ENCODE measurements at places on chromosomes 5 and 9.

DNA sequence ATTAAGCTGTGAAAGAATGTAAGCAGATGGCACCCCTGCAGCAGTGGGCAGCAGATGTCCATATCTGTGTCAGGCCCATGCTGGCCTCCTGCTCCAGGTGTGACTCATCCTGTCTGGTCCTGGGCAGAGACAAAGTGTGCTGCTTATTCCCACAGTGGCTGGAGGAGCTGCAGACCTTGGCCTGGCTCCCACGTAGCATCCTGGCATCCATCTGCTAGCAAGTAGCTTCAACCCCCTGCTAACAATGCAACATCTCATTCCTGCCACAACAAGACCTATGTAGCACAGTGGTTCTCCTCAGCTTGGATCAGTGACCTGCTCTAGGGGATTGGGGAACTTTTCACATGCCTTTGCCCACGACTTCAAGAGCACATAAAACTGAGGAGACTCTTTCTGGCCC lies 126.4 kb upstream of the SLC12A2 start:
- peak; percentile 82 for DNase-seq

DNA sequence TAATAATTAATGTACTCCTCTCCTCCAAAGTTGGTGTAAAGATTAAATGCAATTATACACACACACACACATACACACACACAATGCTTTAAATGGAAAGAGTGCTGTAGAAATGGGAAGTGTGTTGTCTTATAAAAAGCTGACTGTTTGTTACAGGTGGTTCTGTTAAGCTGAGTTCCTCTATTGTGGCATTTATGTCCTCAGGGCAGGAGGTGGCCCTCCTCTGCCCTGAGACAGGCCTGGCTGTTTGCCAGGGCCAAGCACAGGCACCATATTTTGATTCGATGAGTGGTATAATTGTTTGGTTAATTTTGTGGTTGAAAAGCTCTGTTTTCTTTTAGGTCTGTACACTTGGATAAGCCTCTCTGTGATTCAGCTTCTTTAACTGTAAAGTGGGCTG lies 573.9 kb downstream of the KIF4B start:
- no peak for DNase-seq

GRCh38 chr5:138725153-138725817 lies 27.9 kb upstream of the CTNNA1 start:
- peak; percentile 73 for DNase-seq

DNA sequence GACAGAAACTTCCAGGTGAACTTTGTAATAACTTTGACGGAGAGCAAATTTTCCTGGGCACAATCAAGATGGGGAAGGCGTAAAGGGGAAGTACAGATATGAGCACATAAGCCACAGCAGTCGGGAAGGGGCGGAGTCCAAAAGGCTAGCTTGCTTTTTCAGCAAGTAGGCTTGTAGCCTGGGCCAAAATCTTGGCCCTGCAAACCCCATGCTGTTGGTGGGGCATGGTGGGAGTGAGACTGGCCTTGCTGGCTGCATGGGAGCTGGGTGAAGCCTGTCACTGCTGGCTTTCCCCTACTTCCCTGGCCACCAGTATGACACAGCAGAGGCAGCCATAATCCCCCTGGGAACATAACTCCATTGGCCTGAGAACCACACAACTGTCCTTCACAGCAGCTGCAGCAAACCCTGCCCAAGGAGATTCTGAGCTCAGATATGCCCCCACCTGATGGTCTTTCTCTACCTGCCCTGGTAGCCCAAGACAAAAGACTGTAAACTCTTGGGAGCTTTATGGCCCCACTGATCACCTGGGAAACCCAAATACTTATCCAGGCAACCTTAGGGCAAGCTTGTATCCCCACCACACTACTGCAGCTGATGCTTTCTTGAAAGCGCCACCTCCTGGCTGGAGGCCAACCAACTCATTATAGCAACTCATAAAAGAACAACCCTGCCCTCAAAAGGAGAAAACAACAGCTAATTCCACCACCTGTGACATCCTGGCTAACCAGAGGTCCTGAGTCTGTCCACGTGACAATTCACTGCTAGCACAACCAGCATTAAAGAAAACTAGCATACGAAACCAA lies 24.0 kb downstream of the DCTN4 start:
- no peak for DNase-seq

DNA sequence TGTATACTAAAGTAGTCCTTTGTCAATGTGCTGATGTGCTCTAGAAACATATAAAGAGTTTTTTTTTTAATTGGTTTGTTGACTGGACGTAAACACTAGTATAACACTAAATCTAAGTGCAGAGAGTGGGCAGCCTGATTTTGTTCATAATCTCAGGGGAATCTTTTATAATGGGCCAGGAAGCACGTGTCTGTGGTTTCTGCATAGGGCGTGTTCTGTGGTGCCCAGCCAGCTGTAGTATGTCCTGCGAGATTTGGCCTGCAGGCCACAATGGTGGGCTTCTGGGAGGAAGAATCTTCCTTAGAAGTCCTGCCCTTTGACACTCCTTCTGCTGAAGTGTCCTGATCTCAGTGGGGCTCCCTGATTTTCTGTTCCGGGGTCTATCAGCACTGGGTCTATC lies 49.0 kb upstream of the DHFR start:
- no peak for DNase-seq

- no peak for DNase-seq
Observed at GRCh38 chr9:23590276-23591000, 235.6 kb downstream of the ELAVL2 start.

DNA sequence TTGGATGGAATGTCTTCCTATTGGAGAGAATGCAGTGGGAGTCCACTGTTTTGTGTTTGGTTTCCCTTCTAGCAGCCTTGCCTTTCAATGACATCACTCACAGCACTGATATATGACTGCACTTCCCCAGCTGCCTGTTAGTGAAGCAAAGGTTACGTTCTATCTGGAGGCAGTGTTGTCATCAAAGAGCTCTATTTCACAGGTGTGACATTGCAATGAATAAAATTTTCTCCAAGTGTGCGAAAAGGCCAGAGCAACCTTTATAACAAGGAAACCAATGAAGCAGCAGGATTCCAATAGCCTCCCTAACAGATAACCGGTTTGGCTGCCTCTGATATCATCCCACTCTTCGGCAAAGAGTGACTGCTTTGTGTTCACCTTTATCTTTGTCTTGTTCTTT lies 523.5 kb upstream of the ZNF608 start:
- no peak for DNase-seq

GRCh38 chr9:116644091-116644688 lies 42.9 kb upstream of the TRIM32 start:
- DNase-seq, result peak; percentile 77

DNA sequence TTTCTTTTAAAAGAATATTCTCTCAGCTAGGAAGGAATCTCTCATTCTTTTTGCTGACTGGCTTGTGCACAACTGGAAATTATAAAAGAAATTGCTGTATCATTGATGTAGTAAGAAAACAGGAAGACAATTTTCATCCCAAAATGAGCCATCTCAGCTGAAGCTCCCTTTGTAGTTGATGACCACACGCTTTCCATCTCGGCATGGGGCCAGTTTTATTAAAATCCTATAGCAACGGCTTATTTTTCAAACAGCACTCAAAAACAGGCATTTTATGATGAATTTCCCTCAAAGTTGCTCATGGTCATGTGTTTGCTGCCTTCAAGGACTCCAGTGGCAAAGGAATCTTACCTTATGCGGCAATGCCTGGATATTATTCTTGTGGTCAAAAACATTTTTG lies 62.4 kb upstream of the GLIS3 start:
- DNase-seq, result no peak

- peak; percentile 10 for DNase-seq
Observed at GRCh38 chr5:109779036-109779735, 89.5 kb downstream of the MAN2A1 start.

DNA sequence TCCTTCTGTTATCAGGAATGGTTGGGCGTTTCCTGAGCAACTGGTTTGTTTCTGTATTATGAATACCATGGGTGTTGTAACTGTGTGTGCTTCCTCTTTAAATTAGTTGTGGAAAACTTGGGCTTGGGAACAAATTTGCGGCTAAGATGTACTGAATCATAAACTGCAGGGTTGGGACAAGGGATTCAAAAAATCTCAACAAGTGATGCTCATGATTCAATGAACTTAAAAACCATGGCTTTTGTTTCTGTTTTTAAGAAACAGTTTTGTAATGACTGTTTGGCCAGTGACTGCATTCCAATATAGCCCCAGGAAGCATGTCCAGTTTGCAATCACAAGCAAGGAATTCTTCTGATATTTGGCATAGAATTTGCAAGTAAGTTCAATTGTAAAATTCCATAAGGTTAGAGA lies 657.5 kb upstream of the WWC1 start:
- peak; percentile 96 for DNase-seq

DNA sequence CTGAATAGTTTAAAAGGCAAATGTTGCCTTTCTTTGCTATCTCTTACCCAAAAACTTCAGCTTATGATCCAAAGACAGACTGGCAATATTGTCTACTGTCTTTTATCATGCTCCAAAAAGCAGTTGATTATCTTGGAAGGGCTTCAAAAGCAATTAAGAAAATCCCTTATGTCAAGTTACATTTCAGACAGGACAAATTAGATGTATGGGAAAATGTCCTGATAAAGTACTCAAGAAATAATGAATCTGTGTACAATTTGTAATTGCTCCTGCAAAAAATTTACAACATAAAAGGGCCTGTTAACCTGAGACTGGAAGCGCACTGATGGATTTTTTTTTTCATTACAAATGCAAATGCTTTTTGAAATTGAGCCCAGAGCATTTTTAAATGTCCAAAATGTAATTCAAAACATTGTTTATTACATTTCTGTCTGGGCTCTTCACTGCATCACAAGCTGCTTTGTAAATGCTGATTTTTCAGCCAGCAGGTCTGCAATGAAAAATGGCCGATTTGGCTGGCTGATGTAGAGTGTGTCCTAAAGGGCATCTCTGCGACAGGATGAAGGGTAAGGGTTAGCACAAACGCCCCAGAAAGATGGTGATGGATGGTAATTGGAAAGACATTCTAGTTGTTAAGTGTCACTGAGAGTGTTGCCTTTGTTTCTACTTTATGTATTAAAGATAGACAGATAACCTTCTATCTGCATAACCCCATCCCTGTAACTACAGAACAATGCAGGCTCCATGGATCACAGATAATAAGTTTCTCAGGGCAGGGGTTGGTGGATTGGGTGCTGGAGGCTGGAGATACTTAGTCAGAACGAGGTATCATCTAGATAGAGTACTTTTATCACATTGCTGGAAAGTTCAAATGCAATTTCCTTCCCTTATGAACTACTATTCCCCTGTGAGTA lies 27.0 kb downstream of the MAT2B start:
- DNase-seq, result no peak

GRCh38 chr5:135481387-135481786 lies 29.2 kb upstream of the TIFAB start:
- no peak for DNase-seq

GRCh38 chr5:115666023-115666422 lies 40.2 kb upstream of the TMED7 start:
- peak; percentile 34 for DNase-seq

- no peak for DNase-seq
Observed at GRCh38 chr5:170571875-170572852, 68.3 kb downstream of the KCNIP1 start.

DNA sequence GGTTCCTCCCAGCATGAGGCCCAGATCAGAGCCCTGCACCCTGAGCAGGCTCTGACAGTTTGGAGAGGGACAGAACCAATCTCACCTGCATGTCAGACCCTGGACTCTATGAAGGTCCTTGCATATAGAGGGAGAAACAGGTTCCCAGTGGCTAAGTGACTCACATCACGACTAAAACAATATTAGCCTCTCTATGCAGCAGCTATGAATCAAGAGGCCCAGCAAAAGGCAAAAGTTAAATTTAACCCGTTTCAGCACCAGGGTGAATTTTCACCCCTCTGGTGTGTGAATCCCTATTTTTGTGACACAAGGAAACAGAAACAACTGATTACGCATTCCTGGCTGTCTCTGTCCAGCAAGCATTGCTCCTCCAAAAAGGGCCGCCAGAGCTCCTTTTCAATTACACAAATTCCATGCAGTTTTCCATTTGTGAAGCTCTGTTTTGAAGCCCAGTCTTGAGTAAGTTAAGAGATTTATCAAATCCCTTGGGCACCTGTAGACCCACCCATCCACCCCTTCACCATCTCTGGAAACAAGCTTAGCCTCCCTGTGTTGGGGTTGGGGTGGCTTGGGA lies 136.6 kb downstream of the GABBR2 start:
- DNase-seq, result no peak

DNA sequence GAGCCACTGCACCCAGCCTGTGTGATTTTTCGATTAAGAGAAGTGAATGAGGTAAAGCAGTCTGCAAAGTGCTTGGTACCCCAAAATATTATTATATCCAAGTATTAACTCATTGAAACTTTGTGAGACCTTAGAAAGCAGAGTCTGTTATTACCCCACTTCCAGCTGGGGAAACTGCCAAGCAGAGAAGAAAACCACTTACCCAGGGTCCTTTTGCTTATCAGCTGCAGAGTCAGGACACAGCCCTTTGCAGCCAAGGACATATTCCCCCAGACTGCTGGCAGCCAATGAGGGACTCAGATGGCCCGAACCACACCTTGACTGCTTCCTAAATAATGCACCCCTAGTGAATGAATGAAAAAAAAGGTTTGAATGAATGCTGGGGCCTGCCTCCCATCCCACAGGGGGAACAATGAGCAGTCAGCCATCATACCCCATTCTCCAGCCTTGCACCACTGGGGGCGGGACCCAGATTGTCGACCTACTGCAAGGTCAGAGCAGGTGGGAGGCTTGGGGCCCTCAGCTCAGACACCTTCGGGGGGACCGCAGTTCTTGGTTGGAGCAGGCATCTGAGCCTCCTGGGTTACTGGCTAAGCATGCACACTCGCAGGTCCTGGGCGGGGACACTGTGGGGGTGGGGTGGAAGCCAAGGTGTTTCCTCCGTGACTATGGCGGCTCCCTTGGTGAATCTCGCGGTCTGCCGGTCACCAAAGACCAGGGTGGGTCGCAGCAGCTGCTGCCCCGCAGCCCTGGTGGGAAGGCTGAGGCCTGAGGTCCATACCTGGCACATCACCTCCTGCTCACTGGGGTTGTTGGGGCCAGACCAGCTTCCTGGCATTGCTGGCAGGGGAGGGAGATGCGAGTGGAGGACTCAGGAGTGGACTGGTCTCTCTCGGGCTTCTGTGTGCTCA lies 29.7 kb downstream of the PRRT1B start:
- no peak for DNase-seq

- DNase-seq, result peak; percentile 54
Observed at GRCh38 chr5:36089989-36090388, 23.3 kb upstream of the UGT3A2 start.

- no peak for DNase-seq
Observed at GRCh38 chr9:3608011-3608410, 82.2 kb upstream of the RFX3 start.

DNA sequence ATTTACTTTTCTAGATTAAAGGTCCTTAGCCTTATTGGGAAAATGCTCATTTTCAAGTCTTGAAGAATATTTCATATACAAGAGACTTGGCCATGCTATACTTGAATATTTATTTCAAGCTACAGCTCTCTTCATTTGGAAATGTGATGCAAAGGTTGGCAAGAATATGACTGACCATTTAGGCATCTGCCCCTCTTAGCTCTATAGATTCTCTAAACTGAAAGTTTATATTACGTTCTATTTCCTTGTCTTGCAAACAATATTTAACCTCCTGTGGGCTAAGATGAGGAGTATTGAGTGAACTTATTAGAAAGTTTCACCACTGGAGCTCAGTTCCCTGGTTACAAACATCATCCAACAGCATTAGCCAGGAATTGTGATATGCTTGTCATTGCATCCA lies 593.1 kb downstream of the MAT2B start:
- no peak for DNase-seq

GRCh38 chr9:72394066-72394465 lies 29.1 kb upstream of the ZFAND5 start:
- no peak for DNase-seq

GRCh38 chr5:2014058-2014610 lies 131.4 kb upstream of the IRX4 start:
- no peak for DNase-seq
